Stimulated activated CD4-positive, alpha-beta T cell treated with anti-CD3 and anti-CD28 coated beads, TNF-alpha, amount 100 ng/mL, for 1 hour (primary cell): ENCODE measurements at places on chromosomes 2 and 18.

DNA sequence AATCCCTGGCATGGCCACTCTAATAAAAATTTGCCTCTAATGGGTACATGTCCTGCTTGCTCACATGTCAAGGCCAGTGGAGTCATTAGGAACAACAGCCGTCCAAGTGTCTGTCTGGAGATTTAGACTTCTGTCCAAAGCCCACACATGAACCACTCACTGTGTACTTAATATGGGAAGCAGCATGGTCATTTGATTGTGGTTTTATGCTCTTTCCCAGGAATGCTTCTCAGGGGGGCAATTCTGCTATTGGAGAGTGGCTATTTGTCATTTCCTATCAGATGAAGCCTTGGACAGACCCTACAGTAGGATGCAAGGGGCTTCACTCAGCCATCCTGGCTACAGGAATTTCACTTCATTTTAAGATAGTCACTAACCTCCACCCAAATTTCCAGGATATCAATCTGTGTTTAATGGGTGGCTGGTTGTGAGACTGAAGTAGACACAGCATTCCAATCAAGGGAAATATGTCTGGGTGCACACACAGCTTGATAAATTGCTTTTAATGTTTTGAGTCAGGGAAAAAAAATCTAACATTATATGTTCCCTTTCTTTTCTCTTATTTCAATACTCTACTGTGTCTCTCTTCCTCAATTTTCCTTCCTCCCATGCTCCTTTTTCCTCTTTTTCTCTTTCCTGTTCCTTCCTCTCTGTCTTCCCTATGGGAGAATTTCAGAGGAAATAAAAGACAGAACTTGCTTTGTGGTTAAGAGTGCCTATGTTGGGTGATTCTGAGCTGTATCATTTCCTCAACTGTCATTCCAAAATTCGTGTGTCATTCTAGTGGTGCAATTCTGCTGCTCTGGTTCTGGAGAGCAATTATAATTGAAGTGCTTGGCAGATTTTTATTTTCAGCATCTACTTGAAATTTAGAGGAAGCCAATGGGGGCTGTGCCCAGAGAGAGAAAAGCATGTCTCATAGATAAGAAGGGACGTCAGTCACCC is 320.1 kb downstream of the OSR1 start:
- no peak for DNase-seq

DNA sequence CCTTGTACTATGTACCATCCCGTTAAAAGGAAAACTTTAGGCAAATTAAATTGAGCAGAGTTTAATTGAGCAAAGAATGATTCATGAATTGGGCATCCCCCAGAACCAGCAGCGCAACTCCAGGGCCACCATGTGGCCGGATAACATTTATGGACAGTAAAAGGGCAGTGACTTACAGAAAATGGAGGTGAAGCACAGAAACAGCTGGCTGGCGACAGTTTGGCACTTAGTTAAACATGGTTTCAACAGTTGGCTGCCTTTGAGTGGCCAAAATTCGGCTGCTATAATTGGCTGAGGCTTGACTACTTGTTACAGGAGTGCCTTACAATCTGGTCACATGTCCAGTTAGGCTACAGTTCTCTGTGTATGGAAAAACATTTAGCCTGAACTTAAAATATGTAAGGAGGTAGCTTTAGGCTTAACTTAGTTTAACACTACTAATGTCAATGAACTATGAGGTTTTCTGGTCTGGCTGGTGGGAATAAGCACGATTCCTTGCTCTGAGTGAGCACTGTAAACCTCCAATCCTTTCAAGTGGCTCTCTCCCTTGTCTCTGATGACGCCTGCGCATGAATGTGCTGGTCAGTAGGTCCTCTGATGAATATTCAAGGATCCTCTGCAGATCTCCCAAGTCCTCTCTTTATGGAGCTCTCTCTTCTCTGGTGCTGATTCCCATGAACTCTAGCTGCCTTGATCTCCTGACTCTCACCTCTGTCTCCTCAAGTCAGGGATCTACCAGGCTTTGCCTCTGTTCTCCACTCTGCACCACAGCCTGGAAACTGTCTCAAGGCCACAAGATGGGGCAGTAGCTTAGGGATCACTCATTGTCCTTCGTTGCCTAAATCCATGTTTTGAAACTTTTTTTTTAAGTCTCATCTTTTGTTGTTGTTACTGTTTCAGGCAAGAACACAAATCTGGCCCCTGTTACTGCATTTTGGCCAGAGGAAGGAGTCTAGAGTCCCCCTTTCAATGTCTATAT is 24.4 kb upstream of the RAB31 start:
- no peak for DNase-seq

DNA sequence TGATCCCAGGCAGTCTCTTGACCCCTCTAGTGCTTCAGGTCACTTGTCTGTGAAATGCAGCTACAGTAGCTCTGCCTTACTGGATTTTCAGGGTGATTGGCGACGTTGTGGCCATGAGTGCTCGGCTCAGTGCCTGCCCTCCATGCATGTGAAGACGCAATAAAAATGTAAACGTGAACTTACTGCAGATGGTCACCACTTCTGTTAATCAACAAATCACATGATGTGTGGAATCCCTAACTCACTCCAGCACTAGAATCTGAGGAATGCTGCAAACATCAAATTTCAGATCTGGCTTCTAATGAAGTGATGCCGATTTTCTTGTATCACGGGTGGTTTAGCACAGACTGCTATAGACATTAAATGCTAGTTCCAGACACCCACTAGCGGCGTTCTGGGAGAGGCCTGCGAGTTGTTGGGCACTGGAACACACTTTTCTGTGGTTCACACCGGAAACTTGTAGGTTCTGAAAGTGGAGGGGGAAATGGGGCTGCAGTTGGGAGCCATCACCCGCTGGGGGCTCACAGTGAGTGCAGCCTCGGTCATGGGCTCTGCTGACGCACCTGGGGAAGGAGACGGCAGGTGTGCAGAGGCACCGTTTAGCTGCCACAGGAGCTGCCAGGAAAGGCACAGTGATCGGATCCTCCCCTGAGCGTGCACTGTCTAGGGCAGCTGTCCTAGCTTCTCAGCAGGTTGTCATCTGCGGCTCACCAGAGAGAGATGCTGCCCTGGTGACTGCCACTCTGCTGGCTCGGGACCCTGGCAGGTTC is 6.5 kb downstream of the CNDP1 start:
- no peak for DNase-seq

GRCh38 chr18:42047721-42048120 is 92.7 kb downstream of the PIK3C3 start:
- DNase-seq: no peak

DNA sequence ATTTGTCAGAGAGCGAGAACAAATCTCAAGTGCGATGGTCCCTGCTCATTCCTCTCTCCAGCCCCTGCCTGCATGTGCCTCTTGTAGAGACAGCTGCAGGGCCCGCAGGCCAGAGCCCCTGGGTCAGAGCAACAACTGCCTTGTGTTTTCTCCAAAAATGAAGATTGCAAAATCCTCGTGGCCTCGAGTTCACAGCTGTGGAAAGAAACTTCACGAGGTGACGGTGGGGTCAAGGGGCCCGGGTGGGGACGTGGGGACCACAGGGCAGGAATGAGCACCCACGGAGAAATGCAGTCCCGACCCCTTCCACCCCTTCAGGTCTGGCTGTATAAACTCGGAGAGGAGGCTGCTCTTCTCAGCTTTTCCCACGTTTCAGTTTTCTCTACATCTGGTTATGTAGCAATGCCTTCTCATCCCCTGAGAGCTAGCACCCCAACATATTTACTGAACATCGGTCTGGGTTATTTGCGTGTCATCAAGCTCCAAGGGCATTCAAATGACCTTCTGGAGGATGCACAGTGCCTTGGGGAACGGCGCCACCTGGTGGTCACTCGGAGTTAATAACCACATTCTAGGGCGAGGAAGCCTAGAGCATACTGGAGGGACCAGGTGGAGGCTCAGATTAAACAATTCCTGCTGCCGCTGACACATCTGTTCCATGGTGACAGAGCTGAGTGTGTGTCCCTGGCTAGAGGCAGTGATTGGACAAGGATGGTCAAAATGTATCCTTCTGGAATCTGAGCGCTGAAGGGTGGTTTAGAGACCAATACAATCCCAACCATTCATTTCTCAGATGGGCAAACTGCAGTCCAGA is 91.4 kb upstream of the CYRIA start:
- peak; percentile 34 for DNase-seq

- no peak for DNase-seq
Observed at GRCh38 chr18:13136904-13137669, 81.5 kb upstream of the LDLRAD4 start.

GRCh38 chr2:121536347-121536746 is 5.7 kb downstream of the RNU4ATAC start:
- DNase-seq: no peak

- no peak for DNase-seq
Observed at GRCh38 chr18:12491611-12492435, 84.1 kb downstream of the PRELID3A start.

DNA sequence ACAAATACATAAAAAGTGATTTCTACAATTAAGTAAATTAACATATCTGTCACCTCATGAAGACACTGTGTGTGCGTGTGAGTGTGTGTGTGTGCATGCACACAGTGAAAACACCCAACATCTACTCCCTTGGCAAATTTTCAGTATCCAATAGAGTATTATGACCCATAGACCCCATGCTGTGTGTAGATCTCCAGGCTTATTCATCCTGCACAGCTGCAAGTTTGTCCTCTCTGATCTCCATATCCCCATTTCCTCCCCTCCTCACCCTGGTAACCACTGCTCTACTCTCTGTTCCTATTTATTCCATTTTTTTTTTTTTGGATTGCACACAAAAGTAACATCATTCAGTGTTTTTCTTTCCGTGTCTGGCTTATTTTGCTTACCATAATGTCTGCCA is 391.0 kb downstream of the SOX11 start:
- no peak for DNase-seq

DNA sequence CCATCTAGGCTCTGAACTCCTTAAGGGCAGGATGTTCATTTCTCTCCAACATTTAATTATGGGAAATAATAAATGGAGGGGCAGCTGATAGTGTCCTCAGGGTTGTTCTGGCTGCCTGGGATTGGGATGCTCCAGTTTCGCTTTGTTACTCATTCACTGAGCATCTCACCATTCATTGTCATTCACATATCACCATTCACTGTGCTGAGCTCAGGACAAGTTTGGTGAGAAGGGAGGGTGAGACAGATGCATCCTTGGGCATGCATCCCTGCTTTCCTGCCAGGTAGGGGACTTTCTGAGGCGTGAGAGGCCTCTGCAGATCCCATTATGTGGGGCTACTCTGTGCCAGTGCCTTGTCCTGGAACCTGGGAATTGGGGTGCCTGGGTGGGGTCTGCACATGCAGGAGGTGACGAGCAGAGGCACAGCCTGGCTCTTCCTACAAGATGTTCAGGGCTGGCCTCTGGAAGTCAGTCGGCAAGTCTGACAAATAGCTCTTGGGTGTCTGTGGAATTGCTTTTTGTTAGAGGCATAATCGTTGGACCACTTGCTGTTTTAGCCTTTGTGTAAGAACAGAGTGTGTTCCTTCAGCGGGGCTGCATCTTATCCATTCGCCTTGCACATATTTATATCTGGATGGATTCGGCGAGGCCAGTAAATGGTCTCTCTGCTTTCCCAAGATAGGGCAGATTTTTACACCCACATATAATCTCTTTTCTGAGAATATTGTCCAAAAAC is 323.2 kb upstream of the THSD7B start:
- DNase-seq: no peak

DNA sequence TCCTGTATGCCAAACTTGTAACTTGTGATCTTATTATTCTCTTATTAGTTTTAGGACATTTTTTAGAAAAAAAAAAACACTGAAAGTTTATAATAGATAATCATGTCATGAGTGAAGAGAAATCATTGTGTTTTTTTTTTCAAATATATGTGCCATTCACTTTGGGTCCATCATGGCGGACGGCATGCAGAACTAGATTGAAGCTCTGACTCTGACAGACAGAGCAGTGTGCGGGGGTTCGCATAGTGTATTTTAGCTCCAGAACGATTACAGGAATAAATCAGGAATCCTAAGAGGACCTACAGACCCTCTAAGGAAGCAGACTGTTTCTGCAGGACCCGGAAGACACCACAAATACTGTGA is 484.4 kb upstream of the REG3G start:
- DNase-seq: no peak

- DNase-seq: no peak
Observed at GRCh38 chr18:71115261-71115660, 826.4 kb downstream of the SOCS6 start.

GRCh38 chr2:120526047-120526562 is 180.2 kb downstream of the INHBB start:
- no peak for DNase-seq

GRCh38 chr2:147325990-147326389 is 518.8 kb upstream of the ACVR2A start:
- DNase-seq: no peak

- DNase-seq: no peak
Observed at GRCh38 chr2:23698721-23699579, 228.0 kb downstream of the ATAD2B start.

DNA sequence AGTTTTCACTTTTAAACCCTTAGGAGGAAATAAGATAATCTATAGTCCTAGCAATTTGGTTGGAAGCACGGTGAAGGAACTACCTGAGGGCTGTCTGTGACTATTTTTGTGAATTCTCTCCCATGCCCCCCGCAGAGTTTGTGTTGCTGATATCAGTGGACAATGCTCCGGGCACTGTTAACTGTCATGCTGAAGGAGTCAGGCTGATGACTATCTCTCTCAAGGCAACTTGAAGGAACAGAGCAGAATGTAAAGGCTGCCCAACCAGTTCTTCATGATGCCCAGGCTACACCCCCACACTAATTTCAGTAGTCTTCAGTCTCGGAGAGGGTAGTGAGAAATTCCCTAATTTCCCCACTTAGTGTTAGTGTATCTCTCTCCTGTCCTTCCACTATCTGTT is 21.6 kb upstream of the RAB6C start:
- no peak for DNase-seq

DNA sequence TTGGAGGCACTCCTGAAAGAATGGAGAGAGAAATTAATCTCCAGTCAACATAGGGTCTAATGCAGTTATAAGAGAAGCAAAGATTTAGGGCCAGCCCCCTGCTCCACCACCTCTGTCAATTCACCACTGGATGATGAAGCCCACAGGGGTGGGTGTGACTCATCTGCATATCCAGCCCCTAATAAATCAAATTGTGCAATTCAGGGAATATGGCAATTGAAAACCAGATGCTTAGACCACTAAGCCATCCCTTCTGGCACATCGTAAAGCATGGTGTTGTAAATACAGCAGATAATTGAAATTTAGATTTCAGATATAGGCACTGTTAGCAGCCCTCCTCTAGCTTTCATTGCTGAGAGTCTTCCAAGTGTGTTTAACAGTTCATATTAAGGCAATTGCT is 541.4 kb downstream of the PARD3B start:
- no peak for DNase-seq

- DNase-seq: no peak
Observed at GRCh38 chr18:22796113-22796512, 137.0 kb upstream of the RBBP8 start.
